ENCODE measurements at places on chromosomes 11 and 22.

DNA sequence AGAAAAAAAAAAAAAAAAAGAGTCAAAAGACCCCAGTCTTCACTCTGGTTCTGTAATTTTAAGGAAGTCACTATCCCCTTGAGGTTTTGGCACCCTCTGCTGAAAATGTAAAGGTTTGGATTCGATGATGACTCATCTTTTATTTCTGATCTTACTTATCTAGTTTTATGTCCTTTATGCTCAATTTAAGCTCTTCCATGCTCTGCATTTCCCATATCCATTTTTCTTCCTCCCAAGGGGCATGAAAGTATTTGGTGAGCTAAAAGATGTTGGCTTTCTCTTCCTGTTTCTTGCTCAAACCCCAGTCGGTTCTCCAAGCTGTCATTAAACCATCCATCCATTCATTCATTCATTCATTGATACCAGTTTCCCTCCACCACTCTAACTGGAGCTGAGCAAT lies 61.0 kb upstream of the CDON start:
- no peak for DNase-seq

- DNase-seq, result no peak
Observed at GRCh38 chr11:2251138-2251537, 19.2 kb downstream of the ASCL2 start.

DNA sequence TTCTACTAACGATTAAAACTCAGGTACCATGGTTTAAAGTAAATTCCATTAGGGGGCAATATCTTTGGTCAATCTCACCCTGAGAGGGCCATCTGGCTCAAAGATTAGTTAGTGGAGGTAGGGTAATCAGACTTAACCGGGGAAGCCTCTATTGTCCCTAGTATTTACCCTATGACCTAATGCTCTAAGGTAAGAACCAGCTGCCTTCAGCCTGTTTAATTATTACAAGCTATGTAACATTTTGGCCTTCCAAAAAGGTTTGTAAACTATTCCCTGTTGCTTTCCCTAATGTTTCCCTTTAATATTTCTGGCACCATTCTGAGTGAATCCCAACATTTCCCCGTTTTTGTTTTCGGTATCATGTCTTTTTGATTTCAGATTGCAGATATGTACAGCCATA lies 15.1 kb upstream of the GLYATL1 start:
- DNase-seq, result no peak

- DNase-seq, result no peak
Observed at GRCh38 chr11:19617696-19618523, 94.7 kb upstream of the NAV2 start.

DNA sequence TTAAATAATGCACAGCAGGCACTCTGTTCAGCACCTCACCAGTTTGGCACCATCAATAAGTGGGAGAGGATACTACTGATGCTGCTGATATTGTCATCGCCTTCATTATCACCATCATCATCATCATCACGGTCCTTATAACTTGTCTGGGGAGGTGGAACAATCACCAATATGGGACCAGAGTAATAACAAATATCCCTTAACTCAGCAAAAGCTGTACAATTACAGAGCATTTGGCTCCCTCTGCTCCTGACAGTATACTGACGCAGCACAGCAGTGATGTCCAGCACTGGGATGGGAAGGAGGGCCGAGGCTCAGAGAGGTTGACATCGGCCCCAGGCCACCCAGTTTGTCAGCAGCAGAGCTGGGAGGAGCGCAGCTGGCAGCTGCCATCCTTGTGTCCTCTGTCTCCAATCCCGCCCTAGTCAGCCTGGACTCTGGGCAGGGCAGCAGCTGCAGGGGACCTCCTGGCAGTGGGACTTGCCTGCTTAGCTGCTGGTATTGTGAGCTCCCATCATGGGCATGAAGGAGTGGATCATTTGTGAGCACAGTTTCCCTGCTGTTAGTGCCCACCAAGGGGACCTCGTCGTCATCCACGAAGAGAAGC lies 90.0 kb downstream of the DHCR7 start:
- DNase-seq, result no peak

DNA sequence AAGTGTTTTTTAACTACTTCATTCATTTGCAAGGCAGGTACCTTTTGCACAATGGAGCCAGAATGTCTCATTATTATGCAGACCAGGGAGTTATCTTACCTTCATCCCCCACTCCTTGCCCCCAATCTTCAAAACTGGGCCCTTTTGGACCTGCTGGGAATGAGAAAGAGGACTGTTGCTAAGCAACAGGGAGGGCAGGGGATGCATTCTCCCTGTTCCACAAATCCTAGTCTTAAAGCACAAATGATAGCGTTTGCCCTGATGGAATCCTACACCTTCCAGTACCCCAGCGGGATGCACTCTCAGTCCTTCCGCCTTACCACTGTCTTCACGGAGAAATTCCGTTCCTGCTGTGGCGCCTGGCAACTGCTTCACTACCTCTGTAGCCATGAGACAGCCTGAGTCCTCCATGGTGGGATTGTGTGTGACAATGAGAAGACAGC lies 4.1 kb upstream of the KCNJ1 start:
- DNase-seq, result no peak

GRCh38 chr22:23301591-23301990 lies 121.3 kb downstream of the BCR start:
- DNase-seq, result no peak

GRCh38 chr11:128135451-128135850 lies 451.9 kb downstream of the ETS1 start:
- no peak for DNase-seq

- no peak for DNase-seq
Observed at GRCh38 chr22:49488943-49489342, 338.7 kb downstream of the BRD1 start.

- no peak for DNase-seq
Observed at GRCh38 chr22:45127866-45128265, 35.9 kb upstream of the NUP50 start.

GRCh38 chr22:30878516-30879414 lies 89.8 kb downstream of the MORC2 start:
- no peak for DNase-seq

DNA sequence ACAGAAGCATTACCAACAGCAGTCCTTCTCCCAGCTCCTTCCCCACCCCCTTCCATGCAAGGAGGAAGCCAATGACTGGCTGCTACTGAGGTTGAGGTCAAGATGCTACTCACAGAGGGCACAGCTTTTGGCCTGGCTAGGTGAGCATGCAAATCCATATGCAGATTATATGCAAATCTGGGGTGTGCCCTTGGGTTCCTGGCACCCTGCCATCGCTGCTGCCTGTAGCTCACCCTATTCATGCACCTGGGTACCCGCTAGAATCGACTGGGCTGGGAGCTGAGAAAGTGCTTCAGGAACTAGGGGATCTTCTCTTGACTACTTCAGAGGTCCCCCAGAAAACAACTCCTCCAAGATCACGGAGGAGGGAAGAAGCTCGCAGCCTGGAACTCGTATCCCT lies 4.0 kb downstream of the DSCAML1 start:
- no peak for DNase-seq

- DNase-seq, result no peak
Observed at GRCh38 chr22:38834215-38834953, 9.4 kb downstream of the NPTXR start.

DNA sequence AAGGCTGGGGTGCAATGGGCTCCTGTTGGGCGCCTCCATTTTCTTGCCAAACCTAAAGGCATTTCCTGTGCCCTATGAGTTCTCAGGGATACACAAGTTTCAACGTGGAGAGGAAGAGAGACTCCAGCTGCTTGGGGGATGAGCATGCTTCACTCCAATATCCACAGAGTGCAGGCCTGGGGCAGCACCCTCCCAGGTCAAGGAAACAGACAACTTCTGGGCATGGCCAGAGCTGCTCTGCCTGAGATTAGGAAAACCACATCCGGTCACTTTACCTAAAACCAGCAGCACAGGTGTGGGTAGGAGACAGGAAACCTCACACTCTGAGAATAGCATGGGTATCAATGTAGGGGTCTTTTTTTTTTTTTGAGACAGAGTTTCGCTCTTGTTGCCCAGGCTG lies 28.7 kb downstream of the TMEM184B start:
- no peak for DNase-seq

GRCh38 chr22:32031466-32031865 lies 11.6 kb upstream of the SLC5A1 start:
- DNase-seq, result no peak

GRCh38 chr11:70642266-70642665 lies 243.9 kb downstream of the CTTN start:
- DNase-seq, result no peak

GRCh38 chr11:111938687-111939160 lies 1.6 kb downstream of the DIXDC1 start:
- peak; percentile 57 for DNase-seq

- no peak for DNase-seq
Observed at GRCh38 chr22:23718371-23719165, 27.8 kb downstream of the RGL4 start.

DNA sequence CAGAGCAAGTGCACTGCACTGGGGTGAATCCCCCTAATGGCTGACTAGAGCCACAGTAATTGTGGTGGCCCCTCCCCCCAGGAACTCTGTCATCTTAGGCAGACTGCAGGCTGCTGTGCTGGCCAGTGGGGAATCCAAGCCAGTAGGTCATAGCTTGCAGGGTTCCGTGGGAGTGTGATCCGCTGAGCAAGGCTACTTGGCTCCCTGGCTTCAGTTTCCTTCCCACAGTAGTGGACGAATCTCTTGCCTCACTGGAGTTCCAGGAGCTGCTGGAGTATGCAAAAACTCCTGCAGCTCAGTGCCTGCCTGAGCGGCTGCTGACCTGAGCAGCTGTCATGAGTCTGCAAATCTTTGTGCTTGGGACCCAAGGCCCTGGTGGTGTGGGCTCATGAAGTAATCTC lies 13.2 kb downstream of the OOSP3 start:
- no peak for DNase-seq

DNA sequence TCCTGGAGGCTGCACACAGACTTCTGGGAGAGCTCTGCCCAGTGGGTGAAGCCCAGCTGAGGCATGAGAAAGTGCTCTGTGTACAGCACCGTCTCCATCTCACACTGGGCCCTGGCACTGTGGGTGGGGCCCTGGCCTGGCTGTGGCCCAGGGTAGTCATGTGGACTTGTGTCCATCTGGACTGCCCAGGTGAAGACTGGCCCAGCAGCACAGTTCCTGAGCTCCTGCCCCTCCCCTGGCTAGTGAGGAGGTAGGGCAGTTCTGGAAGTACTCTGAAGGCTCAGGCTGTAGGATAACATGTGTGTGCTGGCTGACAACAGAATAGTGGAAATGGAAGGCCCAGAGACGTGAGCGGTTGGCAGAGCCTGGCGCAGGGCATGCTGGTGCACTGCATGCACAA lies 35.4 kb downstream of the RSPH14 start:
- no peak for DNase-seq

GRCh38 chr11:12692229-12693075 lies 18.2 kb downstream of the TEAD1 start:
- no peak for DNase-seq

DNA sequence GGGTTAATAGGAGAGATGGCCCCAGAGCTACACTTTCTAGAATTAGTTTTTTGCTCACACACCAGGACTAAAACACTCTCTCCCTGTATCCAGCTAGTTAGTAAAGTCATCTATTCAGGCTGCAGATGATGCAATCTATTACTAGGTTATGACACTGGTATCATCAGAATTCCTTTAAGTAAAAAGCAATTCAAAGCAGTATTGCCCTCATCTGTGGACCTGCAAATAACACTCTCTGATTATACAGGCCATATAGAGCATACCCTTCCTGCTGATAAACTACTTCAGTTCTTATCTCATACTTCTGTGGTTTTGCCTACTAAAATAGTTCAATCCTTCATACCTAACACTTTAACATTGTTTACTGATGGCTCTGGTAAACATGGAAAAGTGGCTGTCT lies 13.5 kb upstream of the MTMR2 start:
- DNase-seq, result no peak

DNA sequence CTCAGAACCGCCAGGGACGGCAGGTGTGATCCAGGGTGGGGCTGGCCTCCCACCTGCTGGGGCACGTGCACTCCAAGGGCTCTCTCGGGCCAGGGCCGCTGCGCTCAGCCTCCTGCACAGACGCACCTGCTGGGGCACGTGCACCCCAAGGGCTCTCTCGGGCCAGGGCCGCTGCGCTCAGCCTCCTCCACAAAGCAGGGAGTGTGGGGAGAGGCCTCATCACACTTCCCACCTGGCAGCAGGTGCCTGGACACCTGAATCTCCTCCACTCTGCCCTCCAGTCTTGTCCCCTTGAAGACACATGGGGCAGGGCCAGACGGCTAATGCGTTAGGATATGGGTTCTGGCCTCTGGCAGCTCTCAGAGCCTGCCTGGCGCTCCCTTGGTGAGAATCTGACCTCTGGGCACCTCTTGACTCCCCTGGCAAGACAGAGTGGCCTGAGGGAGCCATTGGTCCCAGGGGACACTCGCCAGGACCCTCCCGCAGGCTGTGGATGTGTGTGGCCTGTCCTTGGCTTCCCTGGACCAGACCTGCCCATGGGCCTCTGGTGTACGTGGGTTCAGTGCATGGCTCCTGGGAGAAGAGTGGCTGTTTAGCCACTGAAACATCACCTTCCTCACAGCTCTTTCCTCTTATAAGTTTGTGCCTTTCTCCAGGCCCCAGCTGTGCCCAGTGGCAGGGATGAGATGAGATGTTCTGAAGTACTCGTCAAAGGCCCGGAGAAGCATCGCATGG lies 73.5 kb downstream of the BRD1 start:
- no peak for DNase-seq

GRCh38 chr11:101442171-101442570 lies 141.6 kb downstream of the TRPC6 start:
- DNase-seq, result no peak

DNA sequence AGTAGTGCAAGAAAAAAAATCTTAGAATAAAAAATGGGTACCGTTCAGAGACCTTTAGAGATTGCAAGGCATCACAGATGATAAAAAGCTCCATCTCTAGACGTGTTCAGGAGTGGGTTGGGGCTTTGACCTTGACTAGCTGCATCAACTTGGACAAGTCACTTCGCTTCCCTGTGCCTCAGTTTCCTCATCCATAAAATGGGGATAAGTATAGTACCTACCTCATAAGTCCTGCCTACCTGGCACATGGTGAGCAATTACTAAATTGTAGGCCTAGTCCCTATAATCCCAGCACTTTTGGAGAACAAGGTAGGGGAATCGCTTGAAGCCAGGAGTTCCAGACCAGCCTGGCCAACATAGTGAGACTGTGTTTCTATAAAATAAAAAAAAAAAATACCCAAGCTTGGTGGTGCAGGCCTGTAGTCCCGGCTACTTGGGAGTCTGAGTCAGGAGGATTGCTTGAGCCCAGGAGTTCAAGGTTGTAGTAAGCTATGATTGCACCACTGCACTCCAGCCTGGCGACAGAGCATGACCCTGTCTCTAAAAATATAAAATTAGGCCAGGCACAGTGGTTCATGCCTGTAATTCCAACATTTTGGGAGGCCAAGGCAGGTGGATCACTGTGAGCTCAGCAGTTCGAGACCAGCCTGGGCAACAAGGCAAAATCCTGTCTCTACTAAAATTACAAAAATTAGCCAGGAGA lies 6.0 kb upstream of the F2 start:
- no peak for DNase-seq

All from KG1 (cell line).